Renal pelvis (tissue), 12 donors: ENCODE measurements at places on chromosomes 7 and 10. TPM values are rescaled to one million over a fixed set of nuclear protein-coding genes. Genes with fewer than 3 reads are reported as not detected.

GRCh38 chr10:53808677-53809372, 992.2 kb downstream of the PCDH15 start:
- no peak for DNase-seq

DNA sequence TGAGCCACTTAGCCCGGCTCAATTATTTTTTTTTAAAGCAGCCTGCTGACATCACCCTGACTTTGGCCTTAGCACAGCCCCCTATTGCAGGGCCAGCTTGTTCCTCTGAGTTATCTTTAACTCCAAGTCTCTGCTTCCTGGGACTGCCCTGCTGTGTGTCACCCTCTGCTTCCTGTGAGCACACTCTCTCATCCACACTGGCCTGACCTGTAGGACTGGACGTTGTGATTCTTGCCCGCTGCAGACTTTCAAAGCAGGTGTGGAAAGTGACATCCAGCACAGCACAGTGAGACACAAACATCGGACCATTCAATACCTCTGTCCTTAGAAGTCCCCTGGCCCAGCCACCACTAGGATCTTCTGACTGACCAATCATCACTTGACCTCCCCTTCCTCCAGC, 26.4 kb upstream of the HSPA12A start:
- no peak for DNase-seq

DNA sequence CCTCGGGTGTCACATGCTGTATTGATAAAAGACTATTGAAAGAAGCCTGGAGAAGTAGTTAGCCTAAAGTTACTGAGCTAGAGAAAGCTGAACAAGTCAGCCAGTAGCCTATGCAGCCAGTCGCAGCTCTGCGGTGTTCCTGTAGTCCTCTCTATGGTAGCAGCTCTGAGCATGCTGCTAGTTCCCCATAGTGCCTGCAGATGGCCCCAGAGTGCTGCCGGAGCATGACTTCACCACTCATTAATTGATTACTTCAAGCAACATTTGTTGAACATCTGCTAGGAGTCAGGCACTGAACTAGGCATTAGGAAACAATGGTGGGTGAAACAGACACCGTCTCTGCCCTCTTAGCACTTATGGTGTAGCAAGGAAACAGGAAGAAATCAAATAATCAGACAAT, 422.7 kb downstream of the SORCS3 start:
- peak; percentile 64 for DNase-seq

Gene PNLIPRP3
- polyA plus RNA-seq = not detected

GRCh38 chr10:11351801-11352200, 259.6 kb downstream of the USP6NL start:
- DNase-seq = no peak

Gene MET
- polyA plus RNA-seq = 38.6 TPM

Gene TMEM26
- 7.9 TPM for polyA plus RNA-seq

DNA sequence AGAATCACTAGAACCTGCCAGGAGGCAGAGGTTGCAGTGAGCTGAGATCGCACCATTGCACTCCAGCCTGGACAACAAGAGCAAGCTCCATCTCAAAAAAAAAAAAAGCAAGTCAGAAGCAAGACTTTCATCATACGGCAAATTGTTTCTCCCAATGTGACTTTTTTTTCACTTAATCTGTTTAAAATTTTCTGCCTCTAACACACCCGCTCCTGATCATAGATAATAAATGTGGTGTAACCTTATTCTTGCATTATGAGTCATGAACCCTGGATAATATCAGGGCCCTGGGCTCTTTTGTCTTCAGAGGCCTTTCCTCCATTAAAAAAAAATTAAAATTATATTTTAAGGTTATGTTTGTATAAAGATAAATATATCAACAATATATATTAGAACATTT, 111.4 kb upstream of the JCAD start:
- no peak for DNase-seq

GRCh38 chr10:37854626-37855025, 2.8 kb downstream of the ZNF248 start:
- DNase-seq = no peak

- no peak for DNase-seq
Measured at GRCh38 chr7:98795741-98796493, 73.9 kb downstream of the TMEM130 start.

DNA sequence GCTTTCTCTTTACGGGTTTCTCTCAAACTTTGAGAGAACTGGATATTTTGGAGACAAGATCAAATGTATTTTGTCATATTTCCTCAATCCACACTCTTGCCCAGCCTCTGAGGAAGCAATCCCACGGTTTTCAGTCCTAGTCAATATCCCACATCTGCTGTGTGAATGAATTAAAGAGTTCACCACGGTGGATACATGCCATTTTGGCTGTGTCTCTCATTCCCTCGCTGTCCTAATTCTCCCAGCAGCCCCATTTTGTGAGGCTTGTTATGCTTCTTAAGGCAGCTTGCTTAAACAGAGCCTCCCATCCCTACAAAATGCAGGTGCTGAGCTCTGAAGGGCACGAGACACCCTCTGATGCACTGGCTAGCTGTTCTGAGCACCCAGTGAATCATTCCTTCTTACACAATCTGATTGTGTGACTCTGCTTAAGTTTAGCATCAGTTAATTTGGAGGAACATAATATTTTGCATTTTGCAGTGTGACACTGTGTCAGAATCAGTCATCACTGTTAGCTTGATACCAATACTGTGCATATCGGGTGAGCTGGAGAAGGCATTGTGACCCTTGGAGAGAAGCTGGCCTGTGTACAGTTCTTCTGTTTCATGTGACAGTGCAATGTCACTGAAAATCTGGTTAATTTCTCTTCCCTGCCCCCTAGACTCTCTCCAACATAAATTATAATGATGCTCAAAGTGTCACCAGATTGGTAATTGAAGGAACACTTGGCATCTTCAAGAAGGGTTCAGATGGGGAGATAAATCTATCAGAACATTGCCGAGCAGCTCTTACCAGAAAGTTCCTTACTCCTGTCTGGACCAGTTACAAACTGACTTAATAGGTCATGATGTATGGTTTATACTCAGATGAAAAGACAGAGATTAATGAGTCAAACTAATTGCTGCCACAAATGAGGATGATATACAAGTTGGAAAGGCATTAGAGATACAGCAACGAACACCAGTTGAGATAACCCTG, 103.7 kb upstream of the AOAH start:
- DNase-seq = peak; percentile 23

DNA sequence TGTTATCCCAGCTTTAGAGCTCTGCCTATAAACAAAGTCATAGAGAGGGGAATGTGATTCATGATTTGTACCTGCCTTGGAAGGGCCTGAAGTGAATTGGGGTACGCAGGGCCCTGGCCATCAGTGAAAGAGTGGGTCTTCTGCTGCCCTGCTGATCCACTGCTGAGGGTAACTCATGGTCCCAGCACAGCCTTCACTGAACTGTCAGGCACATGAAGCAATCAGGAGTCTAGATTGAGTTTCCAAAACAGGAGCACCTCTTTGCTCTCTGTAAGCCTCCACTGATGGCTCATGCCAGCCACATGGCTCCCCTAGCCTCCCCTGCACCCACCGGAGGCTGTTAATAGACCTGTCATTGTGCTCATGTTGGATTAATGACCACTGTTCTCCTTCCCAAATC, 217.6 kb downstream of the KCNMA1 start:
- DNase-seq = no peak

- DNase-seq = no peak
Measured at GRCh38 chr7:99124751-99125504, 19.0 kb downstream of the SMURF1 start.

DNA sequence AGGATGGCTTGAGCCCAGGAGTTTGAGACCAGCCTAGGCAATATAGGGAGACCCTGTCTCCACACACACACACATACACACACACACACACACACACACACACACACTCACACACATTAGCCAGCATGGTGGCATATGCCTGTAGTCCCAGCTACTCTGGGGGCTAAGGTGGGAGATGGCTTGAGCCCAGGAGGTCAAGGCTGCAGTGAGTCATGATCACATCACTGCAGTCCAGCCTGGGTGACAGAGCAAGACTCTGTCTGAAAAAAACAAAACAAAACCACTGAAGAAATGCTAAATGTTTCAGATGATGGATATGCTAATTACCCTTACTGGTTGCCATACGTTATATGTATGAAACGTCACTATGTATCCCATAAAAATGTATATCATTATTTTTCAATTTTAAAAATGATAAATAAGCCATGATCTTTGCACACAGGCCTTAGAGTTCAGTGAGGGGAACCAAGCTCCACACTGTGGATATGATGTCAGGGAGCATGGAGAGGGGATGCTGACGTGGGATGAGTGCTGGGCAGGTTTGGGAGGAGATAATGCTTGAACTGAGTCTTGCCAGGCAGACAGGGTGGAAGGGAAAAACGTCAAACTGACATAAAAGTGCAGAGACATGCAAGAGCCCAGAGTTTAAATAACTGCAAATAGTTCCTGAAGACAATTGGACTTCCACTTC, 45.9 kb upstream of the ARHGAP12 start:
- no peak for DNase-seq

- DNase-seq = peak; percentile 60
Measured at GRCh38 chr10:103766751-103767505, 88.4 kb downstream of the SH3PXD2A start.

Gene WIPF3
- 7.6 TPM for polyA plus RNA-seq

DNA sequence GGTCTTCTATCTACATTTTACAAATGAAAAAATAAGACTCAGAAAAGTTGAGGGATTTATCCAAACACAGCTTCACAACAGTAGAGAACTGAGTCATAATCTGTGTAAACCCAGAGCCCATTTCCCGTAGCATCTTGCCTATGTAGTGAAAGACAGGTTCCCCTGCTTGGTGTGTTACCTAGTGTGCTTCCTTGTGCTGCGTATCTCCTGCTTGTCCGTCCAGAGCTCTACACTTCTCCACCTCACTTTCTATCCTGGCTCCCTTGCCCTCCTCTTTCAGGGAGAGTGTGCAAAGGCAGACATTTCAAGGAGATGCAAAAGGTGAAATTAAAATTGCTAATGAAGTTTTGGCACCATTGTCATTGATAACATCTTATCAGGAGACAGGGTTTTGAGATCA, 1.4 kb upstream of the ASNS start:
- DNase-seq = no peak

- no peak for DNase-seq
Measured at GRCh38 chr7:98978672-98979071, 100.3 kb downstream of the TRRAP start.

DNA sequence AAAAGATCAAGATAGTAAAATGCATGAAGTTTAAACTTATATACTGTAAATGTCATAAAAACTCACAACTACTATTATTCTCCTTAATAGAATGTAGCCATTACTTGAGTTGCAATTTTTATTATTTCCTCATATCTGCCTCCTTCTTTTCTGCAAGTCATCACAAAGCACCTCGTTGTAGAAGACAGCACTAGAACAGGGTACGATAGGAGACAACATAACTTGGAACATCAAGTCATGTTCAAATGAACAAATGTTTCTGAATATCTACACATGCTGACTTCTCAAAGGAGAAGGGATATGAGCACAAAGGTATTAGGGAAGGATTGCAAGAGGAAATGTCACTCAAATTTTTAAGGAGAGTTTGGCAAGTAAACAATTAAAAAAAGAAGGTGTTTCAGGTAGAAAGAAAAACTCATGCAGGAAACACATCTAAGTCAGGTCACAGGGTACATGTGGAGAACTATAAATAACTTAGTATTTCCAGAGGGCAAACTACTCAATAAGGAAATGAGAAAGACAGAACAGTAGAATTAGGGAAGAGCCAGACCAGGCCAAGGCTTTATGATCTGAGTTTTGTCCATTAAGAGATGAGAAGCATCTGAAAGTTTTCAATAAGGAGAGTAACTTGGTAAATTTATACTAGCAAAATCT, 186.7 kb downstream of the CRPPA start:
- DNase-seq = no peak

Gene HSPA12A
- polyA plus RNA-seq = 48.7 TPM

Gene CCL26
- polyA plus RNA-seq = not detected

DNA sequence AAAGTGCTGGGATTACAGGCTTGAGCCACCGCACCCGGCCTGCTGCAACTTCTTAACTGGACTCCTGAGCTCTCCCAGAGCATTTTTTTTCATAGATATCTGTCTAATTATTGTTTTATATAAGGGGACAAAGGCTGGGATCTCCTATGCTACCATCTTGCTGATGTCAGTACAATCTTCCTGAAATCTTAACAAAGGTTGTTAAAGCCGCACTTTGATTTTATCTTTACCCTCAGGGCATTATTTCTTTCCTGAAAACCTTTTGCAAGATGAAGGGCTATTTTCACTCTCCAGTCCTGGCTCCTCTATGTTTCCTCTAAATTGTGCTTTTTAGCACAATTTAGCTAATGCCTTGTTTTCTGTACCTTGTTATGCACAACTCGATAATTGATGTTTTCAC, 102.9 kb downstream of the EPC1 start:
- DNase-seq = no peak

- no peak for DNase-seq
Measured at GRCh38 chr10:6275022-6275997, 72.6 kb downstream of the PFKFB3 start.

- DNase-seq = peak; percentile 73
Measured at GRCh38 chr7:132386201-132386681, 190.0 kb downstream of the PLXNA4 start.

- no peak for DNase-seq
Measured at GRCh38 chr7:151249732-151250072, 1.2 kb upstream of the SMARCD3 start.
